ENCODE measurements at places on chromosomes 4 and X. TPM values are rescaled to one million over a fixed set of nuclear protein-coding genes. Genes with fewer than 3 reads are reported as not detected.

Gene MAGEA1
- polyA plus RNA-seq: not detected

Gene RTL9
- not detected for polyA plus RNA-seq

Gene SPANXA2
- not detected for polyA plus RNA-seq

Gene MGAT4D
- not detected for polyA plus RNA-seq

DNA sequence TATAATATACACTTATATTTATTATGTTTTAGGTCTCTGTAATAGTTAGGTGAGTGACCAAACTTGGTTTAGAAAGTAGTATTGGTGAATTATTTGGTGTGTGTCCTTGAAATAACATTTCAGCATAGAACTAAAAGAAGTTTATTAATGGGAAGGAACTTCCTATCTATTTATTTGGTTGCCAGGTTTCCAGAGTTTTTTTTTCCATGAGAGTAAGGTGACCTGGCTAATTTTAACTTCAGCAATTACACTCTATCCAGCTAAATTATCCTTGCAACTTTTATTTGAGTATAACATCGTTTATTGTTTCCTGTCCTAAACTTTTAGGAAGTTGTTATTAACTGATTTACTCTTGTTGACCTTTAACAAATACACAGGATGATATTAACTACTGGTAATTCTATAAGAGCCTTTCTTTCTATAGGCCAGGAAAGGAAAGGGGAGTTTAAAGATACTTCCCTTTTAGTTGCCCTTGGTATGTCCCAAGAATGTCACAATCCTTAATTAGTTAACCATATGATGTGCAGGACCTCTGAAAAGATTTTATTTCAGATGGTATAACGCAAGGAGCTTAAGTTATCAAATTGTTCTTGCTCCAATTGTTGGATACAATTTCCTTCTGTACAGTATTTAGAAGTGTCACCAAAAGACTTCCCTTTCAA lies 18.9 kb downstream of the PRDM8 start:
- H3K27me3 ChIP-seq: peaks cover 6% of the 10 kb centered on the region
- H3K36me3 ChIP-seq: no peaks in the 10 kb centered on the region
- no peak overlapping the region for H3K27ac ChIP-seq
- no peak for DNase-seq

DNA sequence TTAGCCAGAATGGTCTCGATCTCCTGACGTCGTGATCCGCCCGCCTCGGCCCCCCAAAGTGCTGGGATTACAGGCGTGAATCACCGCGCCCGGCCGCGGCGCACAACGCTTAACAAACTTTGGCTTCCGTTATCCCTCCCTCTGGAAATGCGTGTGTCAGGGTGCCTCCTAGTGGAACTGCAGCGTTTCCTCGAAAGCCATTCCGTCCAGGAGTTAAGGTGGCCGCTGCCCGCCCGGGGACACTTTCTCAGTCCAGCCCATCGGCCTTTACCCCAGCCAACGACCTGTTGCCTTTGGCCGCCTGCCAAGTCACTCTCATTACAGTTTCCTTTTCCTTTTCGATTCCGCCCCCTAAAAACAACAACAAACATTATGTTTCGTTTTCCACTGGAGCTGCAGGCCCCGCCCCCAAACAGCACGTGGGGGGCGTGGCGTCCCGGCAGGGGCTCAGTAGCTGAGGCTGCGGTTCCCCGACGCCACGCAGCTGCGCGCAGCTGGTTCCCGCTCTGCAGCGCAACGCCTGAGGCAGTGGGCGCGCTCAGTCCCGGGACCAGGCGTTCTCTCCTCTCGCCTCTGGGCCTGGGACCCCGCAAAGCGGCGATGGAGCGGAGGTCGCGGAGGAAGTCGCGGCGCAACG lies at the start of gene HERC5:
TSS of gene HERC5 (plus strand) at position 450 of the 637 bp plus-strand sequence. CDS start at position 601, 151 bp downstream.
- no peaks in the 10 kb centered on the region for H3K4me1 ChIP-seq
- H3K27ac ChIP-seq: peak within 1 kb of the TSS; percentile 82
- peak within 1 kb of the TSS; percentile 67 for H3K4me3 ChIP-seq
- no peaks in the 10 kb centered on the region for H3K36me3 ChIP-seq
- DNase-seq: peak; percentile 94

DNA sequence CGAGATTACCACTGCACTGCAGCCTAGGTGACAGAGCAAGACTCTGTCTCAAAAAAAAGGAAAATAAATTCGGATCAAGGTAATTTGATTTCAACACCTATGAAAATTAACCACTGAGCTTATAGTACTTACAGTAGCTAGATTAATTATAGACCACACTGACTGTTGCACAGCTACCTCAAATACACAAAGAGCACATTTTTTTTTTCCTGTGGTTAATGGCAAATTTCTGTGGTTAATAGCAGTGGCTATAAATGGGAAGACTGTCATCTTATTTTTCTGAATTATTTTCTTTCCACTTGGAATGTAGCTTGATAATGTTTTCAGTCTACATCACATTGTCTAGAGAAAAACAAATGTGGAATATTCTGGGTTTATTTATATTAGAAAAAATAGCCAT lies 1661.6 kb upstream of the PCDH7 start:
- no peaks in the 10 kb centered on the region for H3K36me3 ChIP-seq
- no peaks in the 10 kb centered on the region for H3K27me3 ChIP-seq
- no peak overlapping the region for H3K27ac ChIP-seq
- H3K4me1 ChIP-seq: no peaks in the 10 kb centered on the region
- no peak overlapping the region for H3K4me3 ChIP-seq

GRCh38 chr4:2007804-2008670 lies 737 bp downstream of the NELFA start:
- H3K36me3 ChIP-seq: peaks cover 12% of the 10 kb centered on the region
- peak overlapping the region; percentile 98 for H3K4me3 ChIP-seq
- peaks cover 39% of the 10 kb centered on the region for H3K4me1 ChIP-seq
- peak overlapping the region; percentile 100 for H3K27ac ChIP-seq

DNA sequence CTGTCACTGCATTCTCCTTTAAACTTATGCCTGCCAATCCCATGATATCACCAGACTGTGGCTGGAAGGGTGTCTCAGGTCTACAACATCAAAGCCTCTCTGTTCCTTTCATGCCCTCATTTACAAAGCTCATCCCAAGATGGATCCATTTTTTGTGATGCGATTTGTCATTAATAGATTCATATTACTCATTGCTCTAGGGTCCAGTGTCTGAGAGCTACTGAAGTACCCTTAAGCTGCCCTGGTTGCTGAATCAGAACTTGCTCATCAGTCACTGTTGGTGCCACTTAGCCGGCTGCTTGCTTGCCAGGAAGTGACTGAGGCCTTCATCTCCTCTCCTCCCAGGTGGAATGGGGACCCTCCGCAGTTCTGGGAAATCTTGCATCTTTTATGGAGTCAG lies 395.5 kb upstream of the BOD1L1 start:
- no peak overlapping the region for H3K4me3 ChIP-seq
- H3K36me3 ChIP-seq: no peaks in the 10 kb centered on the region
- H3K27me3 ChIP-seq: no peaks in the 10 kb centered on the region

DNA sequence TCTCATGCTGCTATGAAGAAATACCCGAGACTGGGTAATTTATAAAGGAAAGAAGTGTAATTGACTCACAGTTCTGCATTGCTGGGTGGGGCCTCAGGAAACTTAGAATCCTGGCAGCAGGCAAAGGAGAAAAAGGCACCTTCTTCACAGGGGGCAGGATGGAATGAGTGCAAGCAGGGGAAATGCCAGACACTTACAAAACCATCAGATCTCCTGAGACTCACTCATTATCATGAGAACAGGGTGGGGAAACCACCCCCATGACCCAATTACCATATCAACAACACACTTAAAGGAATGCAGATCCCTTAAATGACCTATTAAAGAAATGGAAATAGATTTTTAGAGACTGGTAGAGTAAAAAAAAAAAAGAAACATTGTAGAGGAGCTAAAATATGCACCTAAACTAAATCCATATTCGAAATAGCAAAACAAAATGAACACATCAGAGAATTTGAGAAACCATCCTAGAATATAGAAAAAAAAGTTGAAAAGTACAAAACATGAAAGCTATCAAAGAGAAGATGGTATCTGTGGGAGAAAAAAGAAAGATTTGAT lies 104.3 kb upstream of the UGT8 start:
- no peaks in the 10 kb centered on the region for H3K36me3 ChIP-seq
- H3K4me3 ChIP-seq: no peak overlapping the region
- DNase-seq: no peak
- H3K4me1 ChIP-seq: no peaks in the 10 kb centered on the region

GRCh38 chr4:145533001-145533400 lies 51.3 kb downstream of the SMAD1 start:
- H3K4me1 ChIP-seq: peaks cover 5% of the 10 kb centered on the region
- DNase-seq: no peak
- no peaks in the 10 kb centered on the region for H3K27me3 ChIP-seq
- no peaks in the 10 kb centered on the region for H3K36me3 ChIP-seq
- H3K4me3 ChIP-seq: no peak overlapping the region

- peaks cover 53% of the 10 kb centered on the region for H3K27me3 ChIP-seq
- peaks cover 29% of the 10 kb centered on the region for H3K4me1 ChIP-seq
- no peak overlapping the region for H3K27ac ChIP-seq
- no peaks in the 10 kb centered on the region for H3K36me3 ChIP-seq
- H3K4me3 ChIP-seq: no peak overlapping the region
Measured at GRCh38 chr4:56657128-56657527, 24.0 kb downstream of the HOPX start.

DNA sequence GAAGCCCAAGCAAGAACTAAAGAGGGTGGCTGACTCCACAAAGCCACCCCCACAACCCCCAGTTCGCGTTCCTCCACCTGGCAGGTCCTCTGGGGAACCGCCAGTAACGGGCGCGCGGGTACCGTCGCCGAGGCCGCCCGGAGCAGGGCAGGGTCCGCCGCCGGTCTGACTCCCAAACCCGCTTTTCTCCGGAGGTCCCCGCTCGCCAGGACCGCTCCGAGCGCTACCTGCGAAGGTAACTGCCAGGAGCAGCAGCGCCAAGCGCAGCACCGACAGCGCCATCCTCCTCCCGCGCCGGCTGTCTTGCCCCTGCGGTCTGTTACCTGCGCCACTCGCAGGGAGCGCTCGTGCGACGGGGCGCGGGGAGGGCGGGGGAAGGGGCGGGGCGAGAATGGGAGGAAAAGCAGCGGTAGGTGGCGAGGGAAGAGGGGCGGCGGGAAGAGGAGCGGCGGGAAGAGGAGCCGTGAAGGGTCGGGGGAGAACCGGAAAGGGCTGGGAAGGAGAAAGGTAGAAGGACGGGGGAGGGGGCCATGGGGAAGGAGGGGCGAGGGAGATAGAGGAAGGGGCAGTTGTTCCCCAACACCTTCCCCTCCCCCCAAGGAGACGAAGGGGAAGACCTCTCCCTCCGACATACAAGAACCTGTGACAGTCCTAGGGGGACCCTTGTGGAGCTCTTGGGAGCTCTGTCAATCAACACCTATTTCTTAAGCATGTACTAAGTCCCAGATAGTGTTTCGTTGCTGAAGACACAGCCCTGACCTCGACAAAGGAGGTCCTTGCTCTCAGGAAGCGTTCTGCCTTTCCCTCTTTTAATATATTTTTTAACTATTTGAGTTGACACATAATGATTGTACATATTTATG lies at the start of gene SPINK2:
TSS of gene SPINK2 (minus strand) at position 321 of the 863 bp plus-strand sequence. CDS start at position 282, 39 bp downstream.
- DNase-seq: peak; percentile 66
- peak within 1 kb of the TSS; percentile 50 for H3K4me3 ChIP-seq
- no peaks in the 10 kb centered on the region for H3K36me3 ChIP-seq

- H3K4me3 ChIP-seq: no peak overlapping the region
- no peaks in the 10 kb centered on the region for H3K36me3 ChIP-seq
- no peaks in the 10 kb centered on the region for H3K27me3 ChIP-seq
- no peak overlapping the region for H3K27ac ChIP-seq
- DNase-seq: no peak
Measured at GRCh38 chrX:48999030-48999429, 3.0 kb downstream of the GRIPAP1 start.

GRCh38 chr4:176464748-176465147 lies 145.0 kb downstream of the SPCS3 start:
- H3K4me1 ChIP-seq: no peaks in the 10 kb centered on the region
- no peaks in the 10 kb centered on the region for H3K27me3 ChIP-seq
- no peaks in the 10 kb centered on the region for H3K36me3 ChIP-seq
- no peak for DNase-seq
- H3K4me3 ChIP-seq: no peak overlapping the region

GRCh38 chrX:68748030-68748429 lies 80.8 kb upstream of the EFNB1 start:
- no peaks in the 10 kb centered on the region for H3K27me3 ChIP-seq
- H3K27ac ChIP-seq: no peak overlapping the region
- no peaks in the 10 kb centered on the region for H3K4me1 ChIP-seq
- DNase-seq: no peak
- H3K36me3 ChIP-seq: no peaks in the 10 kb centered on the region
- no peak overlapping the region for H3K4me3 ChIP-seq

GRCh38 chrX:43573441-43574015 lies 82.6 kb upstream of the MAOA start:
- no peaks in the 10 kb centered on the region for H3K4me1 ChIP-seq
- H3K27me3 ChIP-seq: no peaks in the 10 kb centered on the region
- H3K27ac ChIP-seq: no peak overlapping the region

- H3K36me3 ChIP-seq: no peaks in the 10 kb centered on the region
- H3K27ac ChIP-seq: no peak overlapping the region
- peaks cover 5% of the 10 kb centered on the region for H3K4me1 ChIP-seq
Measured at GRCh38 chr4:157572284-157572683, 351.8 kb downstream of the GRIA2 start.

DNA sequence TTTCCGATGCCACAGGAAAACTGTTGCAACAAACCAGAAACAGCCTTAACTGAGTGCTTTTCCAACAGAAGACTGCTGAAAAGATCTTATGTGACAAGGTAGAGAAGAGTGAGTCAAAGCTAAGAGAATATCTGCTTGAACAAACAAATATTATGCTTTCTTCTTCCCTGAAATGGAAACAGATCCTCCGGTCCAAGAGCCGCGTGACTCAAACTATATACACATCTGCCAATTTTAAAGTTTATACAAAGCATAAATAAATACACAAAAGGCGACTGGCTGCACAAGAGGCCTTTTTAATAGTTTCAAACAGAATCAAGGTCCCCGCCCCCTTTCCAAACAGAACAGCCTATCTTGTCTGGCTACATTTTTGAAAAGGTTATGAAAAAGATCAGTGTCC lies 329.7 kb upstream of the F9 start:
- DNase-seq: peak; percentile 16
- H3K4me3 ChIP-seq: no peak overlapping the region
- peaks cover 16% of the 10 kb centered on the region for H3K27me3 ChIP-seq
- H3K4me1 ChIP-seq: no peaks in the 10 kb centered on the region

DNA sequence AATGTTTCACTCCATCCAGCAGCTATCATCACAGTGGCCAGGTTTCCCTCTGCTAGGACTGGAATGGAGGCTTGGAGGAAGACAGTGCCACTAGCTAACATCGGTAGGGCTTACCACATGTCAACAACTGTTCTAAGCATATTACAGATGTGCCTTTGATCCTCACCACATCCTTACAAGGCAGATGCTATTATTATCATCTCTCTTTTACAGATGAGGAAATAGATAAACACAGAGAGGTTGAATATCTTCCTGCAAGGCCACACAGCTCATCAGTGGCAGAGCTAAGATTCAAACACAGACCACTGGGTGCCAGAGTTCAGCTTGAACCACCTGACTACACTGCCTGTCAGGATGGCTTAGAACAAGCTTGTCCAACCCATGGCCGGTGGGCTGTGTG lies 47.4 kb downstream of the MAMLD1 start:
- no peak for DNase-seq
- H3K4me3 ChIP-seq: no peak overlapping the region
- no peaks in the 10 kb centered on the region for H3K27me3 ChIP-seq
- no peaks in the 10 kb centered on the region for H3K4me1 ChIP-seq
- H3K36me3 ChIP-seq: no peaks in the 10 kb centered on the region
